CD4-positive, alpha-beta memory T cell (primary cell): ENCODE measurements at places on chromosomes 4 and X. TPM values are rescaled to one million over a fixed set of nuclear protein-coding genes. Genes with fewer than 3 reads are reported as not detected.

DNA sequence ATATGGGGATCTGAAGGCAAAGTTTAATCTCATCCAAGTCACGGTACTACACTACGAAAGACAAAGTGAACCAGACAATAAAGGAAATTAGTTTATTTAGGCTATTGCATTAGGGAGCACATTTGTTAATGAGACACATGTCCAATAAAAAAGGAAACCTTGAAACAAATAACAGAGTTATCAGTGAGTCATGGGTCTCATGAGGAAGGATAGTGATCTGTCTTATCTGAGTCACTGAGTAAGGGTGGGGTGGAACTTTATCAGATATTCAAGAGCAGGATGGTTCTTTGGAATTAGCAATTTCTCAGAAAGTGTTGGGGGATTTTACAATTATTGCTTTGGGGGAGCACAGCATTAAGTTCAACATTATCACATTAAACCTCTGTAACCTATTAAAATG lies 188.9 kb upstream of the IL1RAPL1 start:
- no peaks in the 10 kb centered on the region for H3K4me1 ChIP-seq
- DNase-seq, result no peak
- H3K27ac ChIP-seq, result no peak overlapping the region
- H3K27me3 ChIP-seq, result no peaks in the 10 kb centered on the region
- H3K36me3 ChIP-seq, result no peaks in the 10 kb centered on the region

GRCh38 chr4:166017804-166018203 lies 144.8 kb downstream of the TLL1 start:
- DNase-seq, result no peak
- H3K4me1 ChIP-seq, result no peaks in the 10 kb centered on the region
- no peaks in the 10 kb centered on the region for H3K36me3 ChIP-seq
- no peaks in the 10 kb centered on the region for H3K27me3 ChIP-seq
- no peak overlapping the region for H3K27ac ChIP-seq

- no peaks in the 10 kb centered on the region for H3K36me3 ChIP-seq
- H3K4me3 ChIP-seq, result no peak overlapping the region
- no peaks in the 10 kb centered on the region for H3K4me1 ChIP-seq
These were observed 92.3 kb downstream of the UCHL1 start for GRCh38 chr4:41349021-41349420.

Gene TMSB15B
- 6.1 TPM for total RNA-seq

DNA sequence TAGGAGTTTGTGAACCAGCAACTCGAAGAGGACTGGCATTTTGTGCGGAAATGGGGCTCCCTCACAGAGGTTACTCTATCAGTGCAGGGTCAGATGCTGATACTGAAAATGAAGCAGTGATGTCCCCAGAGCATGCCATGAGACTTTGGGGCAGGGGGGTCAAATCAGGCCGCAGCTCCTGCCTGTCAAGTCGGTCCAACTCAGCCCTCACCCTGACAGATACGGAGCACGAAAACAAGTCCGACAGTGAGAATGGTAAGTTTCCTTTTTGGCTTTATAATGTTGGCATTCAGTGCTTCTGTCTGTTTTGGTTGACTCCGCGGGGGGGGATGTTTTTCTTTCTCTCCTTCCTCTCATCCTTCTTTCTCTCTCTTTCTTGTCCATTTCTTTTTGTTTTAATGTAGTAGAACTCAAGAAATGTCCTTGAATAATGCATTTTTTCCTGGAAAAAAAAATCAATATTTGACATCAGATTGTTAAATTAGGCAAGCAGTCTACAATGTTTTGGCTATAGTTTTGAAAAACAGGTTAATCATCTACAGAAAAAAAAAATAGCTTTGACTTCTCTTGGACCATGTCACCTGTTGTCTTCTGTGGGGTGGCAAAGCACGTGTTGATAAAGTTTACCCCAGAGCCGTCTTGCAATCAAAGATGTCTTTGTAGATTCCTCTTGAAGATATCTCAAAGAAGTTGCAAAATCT lies 103.6 kb downstream of the TENM3 start:
- no peak for DNase-seq
- no peaks in the 10 kb centered on the region for H3K27me3 ChIP-seq
- H3K4me3 ChIP-seq, result no peak overlapping the region
- no peaks in the 10 kb centered on the region for H3K4me1 ChIP-seq
- H3K36me3 ChIP-seq, result no peaks in the 10 kb centered on the region

- no peaks in the 10 kb centered on the region for H3K27me3 ChIP-seq
- DNase-seq, result peak; percentile 78
- H3K27ac ChIP-seq, result no peak overlapping the region
- no peak overlapping the region for H3K4me3 ChIP-seq
- H3K36me3 ChIP-seq, result peaks cover 18% of the 10 kb centered on the region
These were observed 64.7 kb downstream of the TBC1D14 start for GRCh38 chr4:6974138-6974848.

Gene XK
- not detected for total RNA-seq

- H3K36me3 ChIP-seq, result no peaks in the 10 kb centered on the region
- H3K27ac ChIP-seq, result no peak overlapping the region
- H3K4me3 ChIP-seq, result no peak overlapping the region
- no peaks in the 10 kb centered on the region for H3K27me3 ChIP-seq
- DNase-seq, result no peak
These were observed 64.7 kb upstream of the CTSO start for GRCh38 chr4:156018383-156018782.

GRCh38 chr4:5504486-5504885 lies 203.9 kb downstream of the EVC2 start:
- H3K4me3 ChIP-seq, result no peak overlapping the region
- no peak overlapping the region for H3K27ac ChIP-seq
- no peak for DNase-seq
- H3K27me3 ChIP-seq, result no peaks in the 10 kb centered on the region
- no peaks in the 10 kb centered on the region for H3K4me1 ChIP-seq

Gene GATA1
- not detected for total RNA-seq

Gene FRAS1
- not detected for total RNA-seq

Gene GAGE13
- not detected for total RNA-seq

DNA sequence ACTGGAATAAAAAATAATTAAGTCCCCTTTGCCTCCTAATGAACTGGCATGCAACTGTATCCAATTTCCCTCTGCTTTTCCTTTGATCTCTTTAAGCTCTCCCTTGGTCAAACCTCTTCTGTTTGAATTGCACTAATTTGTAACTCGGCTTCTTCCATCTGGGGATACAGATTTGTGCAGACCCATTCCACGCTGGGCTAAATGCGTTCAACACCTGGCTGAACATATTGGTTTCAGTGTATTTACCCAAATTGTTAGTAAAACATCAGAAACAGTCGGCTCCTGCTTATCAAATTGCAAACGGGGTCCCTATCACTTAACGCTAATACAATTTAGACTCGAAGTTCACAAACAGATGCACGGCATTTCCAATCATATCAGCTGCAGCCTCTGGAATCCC lies 124.9 kb upstream of the TAPT1 start:
- no peak overlapping the region for H3K27ac ChIP-seq
- H3K4me3 ChIP-seq, result no peak overlapping the region
- no peaks in the 10 kb centered on the region for H3K36me3 ChIP-seq
- no peaks in the 10 kb centered on the region for H3K4me1 ChIP-seq
- no peaks in the 10 kb centered on the region for H3K27me3 ChIP-seq

Gene ZNF718
- 14.0 TPM for total RNA-seq

DNA sequence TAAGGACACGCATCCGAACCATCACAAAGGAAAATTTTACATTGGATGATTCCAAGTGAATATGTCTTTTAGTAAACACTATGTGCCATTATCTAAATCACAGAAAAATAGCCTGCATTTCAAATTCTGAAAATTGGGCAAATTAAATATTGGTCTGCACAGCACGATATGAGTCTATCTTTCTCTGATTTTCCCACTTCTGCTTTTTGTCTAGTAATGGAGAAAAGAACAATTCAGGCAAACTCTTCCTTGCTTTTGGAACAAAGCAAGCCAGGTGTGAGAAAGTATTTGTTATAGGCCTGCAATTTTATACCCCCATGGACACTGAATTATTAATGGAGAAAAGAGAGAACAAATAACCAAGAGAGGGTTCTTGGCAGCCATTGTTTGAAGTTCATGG lies 97.8 kb downstream of the ZNF827 start:
- H3K4me3 ChIP-seq, result no peak overlapping the region
- H3K36me3 ChIP-seq, result no peaks in the 10 kb centered on the region
- no peaks in the 10 kb centered on the region for H3K27me3 ChIP-seq
- peaks cover 8% of the 10 kb centered on the region for H3K4me1 ChIP-seq

Gene GRIA3
- total RNA-seq, result not detected

DNA sequence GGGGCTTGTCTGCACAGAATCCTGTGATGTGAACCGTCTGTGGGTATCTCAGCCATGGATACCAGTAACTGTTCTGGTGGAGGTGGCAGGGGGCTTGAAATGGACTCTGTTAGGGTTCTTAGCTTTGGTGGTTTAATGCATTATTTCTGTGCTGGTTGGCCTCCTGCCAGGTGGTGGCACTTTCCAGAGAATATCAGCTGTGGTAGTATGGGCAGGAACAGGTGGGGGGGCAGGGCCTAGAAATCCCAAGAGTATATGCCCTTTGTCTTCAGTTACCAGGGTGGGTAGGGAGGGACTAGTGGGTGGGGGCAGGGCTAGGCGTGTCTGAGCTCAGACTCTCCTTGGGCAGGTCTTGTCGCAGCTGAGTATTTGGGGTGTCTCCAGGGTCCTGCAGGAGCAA lies 106.7 kb downstream of the KIT start:
- no peak for DNase-seq
- no peaks in the 10 kb centered on the region for H3K27me3 ChIP-seq
- H3K4me3 ChIP-seq, result no peak overlapping the region
- no peaks in the 10 kb centered on the region for H3K4me1 ChIP-seq
- no peak overlapping the region for H3K27ac ChIP-seq
- no peaks in the 10 kb centered on the region for H3K36me3 ChIP-seq

Gene GPM6B
- total RNA-seq, result not detected

Gene IDS
- 196 TPM for total RNA-seq

DNA sequence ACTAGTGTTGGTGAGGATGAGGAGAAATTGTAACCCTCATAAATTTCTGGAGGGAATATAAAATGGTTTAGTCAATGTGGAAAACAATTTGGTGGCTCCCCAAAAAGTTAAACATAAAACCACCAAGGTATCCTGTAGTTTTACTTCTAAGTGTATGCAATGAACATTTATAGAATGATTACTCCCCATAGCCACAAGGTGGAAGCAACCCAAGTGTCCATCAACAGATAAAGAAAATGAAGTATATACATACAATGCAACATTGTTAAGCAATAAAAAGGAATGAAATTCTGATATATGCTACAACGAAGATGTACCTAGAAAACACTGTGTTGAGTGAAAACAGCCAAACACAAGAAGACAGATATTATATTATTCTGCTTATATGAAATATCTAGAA lies 569.1 kb upstream of the GRID2 start:
- H3K4me1 ChIP-seq, result no peaks in the 10 kb centered on the region
- H3K27me3 ChIP-seq, result no peaks in the 10 kb centered on the region
- H3K27ac ChIP-seq, result no peak overlapping the region
- no peak for DNase-seq
- no peak overlapping the region for H3K4me3 ChIP-seq

DNA sequence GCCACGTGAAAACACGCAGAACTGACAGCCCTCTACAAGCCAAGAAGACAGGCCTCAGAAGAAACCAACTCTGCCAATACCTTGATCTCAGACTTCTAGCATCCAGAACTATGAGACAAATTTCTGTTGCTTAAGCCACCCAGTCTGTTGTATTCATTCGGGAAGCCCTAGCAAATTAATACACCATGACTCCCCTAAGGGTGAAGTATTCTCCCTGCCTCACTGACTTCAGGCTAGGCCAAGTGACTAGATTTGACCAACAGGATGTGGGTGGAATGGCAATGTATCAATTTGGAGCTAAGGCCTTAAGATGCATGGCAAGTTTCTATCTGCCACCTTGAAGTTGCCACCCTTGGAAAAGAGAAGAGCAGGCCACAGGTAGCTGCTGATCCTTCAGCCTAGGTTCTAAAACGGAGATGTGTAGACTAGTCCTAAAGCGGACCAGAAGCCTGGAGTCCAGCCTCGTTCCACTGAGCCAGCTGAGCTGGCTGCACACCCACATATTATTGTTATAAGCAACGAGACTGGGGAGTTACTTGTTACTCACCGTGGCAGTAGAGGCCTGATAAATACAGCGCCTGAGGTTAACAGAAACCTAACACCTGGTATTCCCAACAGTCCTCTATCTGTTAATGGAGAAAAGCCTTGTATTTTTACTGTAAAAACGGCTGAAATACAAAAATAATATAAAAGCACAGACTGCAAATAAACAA lies 16.4 kb downstream of the SCARB2 start:
- no peak for DNase-seq
- H3K27ac ChIP-seq, result no peak overlapping the region
- H3K36me3 ChIP-seq, result peaks cover 22% of the 10 kb centered on the region
- no peaks in the 10 kb centered on the region for H3K27me3 ChIP-seq
- H3K4me1 ChIP-seq, result peaks cover 21% of the 10 kb centered on the region
- H3K4me3 ChIP-seq, result no peak overlapping the region

GRCh38 chr4:123060039-123060770 lies 137.8 kb upstream of the NUDT6 start:
- no peaks in the 10 kb centered on the region for H3K27me3 ChIP-seq
- no peaks in the 10 kb centered on the region for H3K4me1 ChIP-seq
- no peaks in the 10 kb centered on the region for H3K36me3 ChIP-seq
- H3K27ac ChIP-seq, result no peak overlapping the region

GRCh38 chr4:123349421-123350190 lies 47.0 kb upstream of the SPRY1 start:
- H3K27ac ChIP-seq, result no peak overlapping the region
- H3K27me3 ChIP-seq, result no peaks in the 10 kb centered on the region
- no peaks in the 10 kb centered on the region for H3K36me3 ChIP-seq
- no peak overlapping the region for H3K4me3 ChIP-seq
- DNase-seq, result no peak
- no peaks in the 10 kb centered on the region for H3K4me1 ChIP-seq

DNA sequence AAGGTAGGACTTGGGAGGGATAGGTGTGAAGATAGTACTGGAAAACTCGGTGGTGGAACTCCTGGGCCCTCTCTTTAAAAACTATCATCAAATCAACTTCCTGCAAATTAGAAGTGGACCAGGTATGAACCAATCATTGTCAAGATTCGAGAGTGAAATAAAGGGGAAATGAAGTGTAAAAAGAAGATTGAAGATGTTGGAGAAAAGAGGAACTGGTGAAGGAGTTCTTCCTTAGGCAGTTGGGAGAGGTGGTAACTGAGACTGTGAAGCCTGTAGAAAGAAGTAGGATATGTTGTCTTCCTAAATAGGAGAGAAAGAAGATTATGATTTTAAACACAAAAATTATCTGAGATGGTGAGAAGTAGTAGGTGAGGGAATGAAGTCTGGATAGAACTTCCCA lies 212.2 kb downstream of the PPP1R2C start:
- no peak for DNase-seq
- H3K27me3 ChIP-seq, result no peaks in the 10 kb centered on the region

DNA sequence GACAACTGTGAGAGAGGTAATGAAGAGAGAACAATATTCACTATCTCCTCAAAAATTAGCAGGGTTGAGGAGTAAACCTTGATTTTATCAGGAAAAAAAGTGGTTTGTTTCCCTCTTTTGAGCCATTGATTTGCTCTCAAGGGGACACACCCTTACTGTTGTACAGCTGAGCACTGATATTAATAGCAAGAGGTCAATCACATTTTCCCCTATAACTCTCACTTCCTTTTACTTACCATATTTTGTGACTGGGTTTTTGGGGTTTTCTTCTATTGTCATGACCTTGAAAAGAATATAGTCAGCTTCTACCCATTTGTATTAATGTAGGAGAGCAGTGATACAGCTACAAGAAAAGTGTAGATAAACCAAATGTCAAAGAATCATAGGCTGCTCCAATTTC lies 70.2 kb upstream of the LONRF3 start:
- no peaks in the 10 kb centered on the region for H3K4me1 ChIP-seq
- H3K36me3 ChIP-seq, result no peaks in the 10 kb centered on the region
- H3K27ac ChIP-seq, result no peak overlapping the region
- no peak overlapping the region for H3K4me3 ChIP-seq
- no peaks in the 10 kb centered on the region for H3K27me3 ChIP-seq
- no peak for DNase-seq

GRCh38 chr4:109040441-109040840 lies 262.0 kb downstream of the COL25A1 start:
- H3K36me3 ChIP-seq, result no peaks in the 10 kb centered on the region
- no peak overlapping the region for H3K27ac ChIP-seq
- no peak overlapping the region for H3K4me3 ChIP-seq
- DNase-seq, result no peak
- no peaks in the 10 kb centered on the region for H3K4me1 ChIP-seq
